LHCN-M2 (cell line): ENCODE measurements at places on chromosomes 5 and 9. TPM values are rescaled to one million over a fixed set of nuclear protein-coding genes. Genes with fewer than 3 reads are reported as not detected.

DNA sequence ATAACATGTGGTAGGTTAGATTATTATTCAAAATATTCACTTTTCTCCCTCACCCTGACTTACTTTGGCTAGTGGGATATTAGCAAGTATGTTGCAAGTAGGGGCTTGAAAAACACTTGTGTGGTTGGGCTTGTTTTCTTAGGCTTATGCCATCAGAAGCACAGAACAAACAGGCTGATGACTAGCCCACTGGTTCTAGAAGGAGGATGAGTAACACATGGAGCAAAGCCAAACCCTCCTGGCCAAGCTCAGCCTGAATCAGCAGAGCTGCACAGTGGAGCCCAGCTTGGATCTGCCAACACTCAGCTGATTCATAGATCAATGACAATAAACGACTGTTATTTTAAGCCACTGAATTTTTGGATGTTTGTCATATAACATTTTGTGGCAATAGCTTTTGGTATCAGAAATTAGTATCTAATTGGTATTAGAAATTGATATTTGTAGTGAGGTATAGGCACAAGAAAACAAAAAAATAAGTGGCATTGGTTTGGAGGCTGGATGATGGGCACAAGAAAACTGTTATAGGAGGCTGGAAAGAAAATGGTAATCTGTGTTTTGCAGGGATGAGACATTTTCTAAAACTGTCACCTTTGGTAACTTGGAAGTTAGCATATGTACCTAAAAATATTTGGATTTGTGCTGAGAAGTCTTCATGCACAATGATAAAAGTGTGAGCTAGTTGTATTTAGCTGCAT, 46.1 kb upstream of the ZBED3 start:
- DNase-seq, result peak; percentile 97

DNA sequence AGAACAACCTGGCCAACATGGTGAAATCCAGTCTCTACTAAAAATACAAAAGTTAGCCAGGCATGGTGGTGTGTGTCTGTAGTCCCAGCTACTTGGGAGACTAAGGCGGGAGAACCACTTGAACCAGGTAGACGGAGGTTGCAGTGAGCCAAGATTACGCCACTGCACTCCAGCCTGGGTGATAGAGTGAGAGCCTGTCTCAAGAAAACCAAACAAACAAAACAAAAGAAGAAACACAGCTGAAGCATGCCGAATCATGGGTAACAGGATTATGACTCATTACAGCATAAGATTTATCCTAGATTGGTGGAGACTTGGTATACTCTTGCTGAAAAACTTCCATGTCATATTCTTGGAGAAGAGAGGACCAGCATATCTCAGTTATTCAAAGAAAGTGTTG, 236.7 kb upstream of the CCNH start:
- peak; percentile 3 for DNase-seq

GRCh38 chr9:137516144-137516917, 33.9 kb downstream of the PNPLA7 start:
- no peak for DNase-seq

DNA sequence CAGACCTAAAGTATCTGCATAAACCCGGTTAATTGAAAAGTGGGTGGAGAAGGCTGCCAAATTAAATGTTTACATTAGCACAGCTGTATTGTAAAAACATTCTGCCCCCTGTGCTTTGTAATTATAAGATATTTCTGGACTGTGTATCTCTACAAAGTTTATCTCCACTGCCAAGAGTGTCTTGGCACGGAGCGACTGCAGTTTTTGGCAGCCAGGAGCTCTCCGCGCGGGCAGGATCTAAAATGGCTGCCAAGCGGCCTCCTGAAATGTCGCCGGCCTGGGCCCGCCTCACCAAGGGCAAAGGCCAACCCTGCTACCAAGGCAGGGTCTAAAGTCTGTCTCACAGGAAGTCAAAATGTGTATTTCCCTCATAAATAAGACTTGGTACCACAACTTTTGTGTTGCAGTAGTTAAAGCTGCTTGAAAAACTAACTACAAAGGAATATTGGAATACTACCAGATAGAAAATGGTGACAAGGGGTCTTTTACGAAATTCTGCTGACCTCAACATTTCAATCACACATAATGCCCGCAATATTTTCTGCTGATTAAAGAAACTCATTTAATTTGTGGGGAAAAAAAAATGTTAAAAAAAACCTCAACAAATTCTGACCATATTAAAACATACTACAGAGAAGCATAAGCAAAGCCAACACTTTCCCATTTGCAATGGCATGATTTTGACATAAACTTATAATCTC, 110.4 kb downstream of the NFIB start:
- no peak for DNase-seq

- no peak for DNase-seq
Observed at GRCh38 chr5:177105691-177106476, 19.2 kb downstream of the FGFR4 start.

DNA sequence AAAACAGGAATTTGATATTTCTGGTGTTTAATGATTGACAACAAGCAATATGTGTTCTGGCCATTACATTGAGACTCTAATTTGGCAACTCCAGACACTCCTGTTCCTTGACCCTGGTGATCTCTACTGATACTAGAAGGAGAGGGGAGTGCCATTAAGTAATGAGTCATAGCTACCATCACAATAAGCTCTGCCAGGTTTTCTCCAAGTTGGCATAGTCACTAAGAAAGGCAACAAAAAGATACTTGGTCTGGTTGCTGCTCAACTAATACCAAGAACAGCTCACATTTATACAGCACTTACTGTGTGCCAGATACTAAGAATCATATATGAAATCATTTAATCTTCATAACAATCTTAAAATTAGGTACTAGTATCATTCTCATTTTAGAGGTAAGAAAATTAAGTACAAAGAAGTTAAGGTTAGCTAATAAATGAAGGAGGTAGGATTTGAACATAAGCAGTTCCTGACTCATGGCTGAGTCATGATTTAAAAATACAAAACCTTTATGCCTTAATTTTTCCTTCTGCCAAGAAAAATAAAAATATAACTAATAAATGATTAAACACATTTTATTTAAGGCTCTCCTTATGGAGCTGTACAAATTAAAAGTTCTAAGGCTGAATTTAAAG, 19.9 kb upstream of the PRXL2C start:
- peak; percentile 87 for DNase-seq

DNA sequence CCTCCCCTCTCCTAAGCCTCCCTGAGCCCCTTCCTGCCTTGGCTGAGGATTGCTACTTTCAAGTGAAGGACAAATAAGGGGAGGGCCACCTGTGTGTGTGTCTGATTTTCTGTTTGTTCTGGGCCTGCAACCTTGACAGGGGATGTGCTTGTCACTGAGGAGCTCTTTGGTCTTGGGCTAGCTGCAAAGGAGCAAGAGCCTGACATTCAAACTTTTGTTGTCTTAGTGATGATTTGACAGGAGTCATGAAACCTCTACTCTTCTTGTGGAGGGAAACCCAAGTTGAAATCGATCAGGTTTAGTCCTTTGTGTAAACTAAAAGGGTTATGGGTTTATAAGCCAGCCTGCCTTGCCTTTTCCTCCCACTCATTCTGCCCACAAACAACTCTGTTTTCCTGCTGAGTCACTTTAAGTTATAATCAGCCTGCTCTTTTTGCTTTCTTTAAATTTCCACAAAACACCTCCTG, 16.9 kb downstream of the CLTA start:
- peak; percentile 48 for DNase-seq

GRCh38 chr5:50582699-50583098, 83.7 kb upstream of the PARP8 start:
- no peak for DNase-seq

GRCh38 chr5:158802941-158803341, 296.8 kb downstream of the EBF1 start:
- DNase-seq, result no peak

GRCh38 chr5:10036136-10036815, 213.4 kb downstream of the ATPSCKMT start:
- DNase-seq, result peak; percentile 6

GRCh38 chr5:180832638-180833068, 28.4 kb downstream of the ZFP62 start:
- no peak for DNase-seq

DNA sequence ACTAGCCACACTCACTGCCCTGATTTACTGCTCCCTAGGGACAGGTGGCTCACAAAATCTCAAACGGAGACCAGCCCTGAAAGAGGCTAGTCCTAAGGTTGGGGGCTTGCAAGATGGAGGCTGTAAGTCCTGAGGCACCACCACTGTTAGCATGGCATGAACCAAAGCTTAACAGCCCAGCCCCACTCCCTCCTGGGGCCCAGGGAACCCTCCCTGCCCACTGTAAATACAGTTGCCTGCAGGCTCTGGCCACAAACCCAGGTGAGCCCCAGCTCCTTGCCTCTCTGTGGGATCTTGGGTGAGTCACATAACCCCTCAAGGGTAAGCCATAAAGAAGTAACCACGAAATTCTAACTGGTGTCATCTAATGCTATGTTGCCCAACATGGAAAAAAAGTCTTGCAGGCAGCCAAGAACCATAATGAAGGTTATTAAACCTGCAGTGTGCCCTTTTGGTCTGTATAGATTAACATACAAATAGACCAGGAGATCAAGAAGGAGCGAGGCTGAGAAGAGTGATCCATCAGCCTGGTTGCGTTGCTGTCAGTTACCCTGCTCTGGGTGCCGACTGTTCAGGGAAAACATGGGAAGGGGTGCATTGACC, 1.7 kb upstream of the POMT1 start:
- peak; percentile 73 for DNase-seq

DNA sequence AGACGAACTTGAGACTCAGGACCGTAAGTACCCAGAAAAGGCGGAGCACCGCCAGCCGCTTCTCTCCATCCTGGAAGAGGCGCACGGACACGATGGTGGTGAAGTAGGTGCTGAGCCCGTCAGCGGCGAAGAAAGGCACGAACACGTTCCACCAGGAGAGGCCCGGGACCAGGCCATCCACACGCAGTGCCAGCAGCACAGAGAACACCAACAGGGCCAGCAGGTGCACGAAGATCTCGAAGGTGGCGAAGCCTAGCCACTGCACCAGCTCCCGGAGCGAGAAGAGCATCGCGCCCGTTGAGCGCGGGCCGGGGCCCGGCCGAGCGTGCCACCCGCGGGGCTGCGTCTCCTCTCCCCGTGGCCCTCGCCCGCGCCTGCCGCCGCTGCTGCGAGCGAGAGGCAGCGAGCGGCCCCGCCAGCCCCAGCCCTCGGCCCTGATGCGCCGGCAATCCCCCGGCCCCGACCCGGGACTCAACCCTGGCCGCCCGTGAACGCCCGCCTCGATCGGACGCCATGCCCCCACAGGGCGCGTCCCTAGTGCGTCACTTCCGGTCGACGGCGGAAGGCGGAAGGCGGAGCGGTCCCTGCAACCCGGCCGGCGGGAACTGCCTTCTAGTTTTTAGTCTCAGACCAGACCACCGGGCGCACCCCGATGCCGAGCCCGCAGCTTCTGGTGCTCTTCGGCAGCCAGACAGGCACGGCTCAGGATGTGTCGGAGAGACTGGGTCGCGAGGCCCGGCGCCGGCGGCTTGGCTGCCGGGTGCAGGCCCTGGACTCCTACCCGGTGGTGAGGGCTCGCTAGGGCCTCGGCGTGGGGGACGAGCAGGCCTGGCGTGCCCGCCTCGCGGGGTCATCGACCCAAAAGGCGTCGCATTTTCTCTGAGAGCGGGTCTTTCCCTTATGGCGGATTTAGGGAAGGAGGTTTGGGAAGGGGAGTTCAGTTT, at the start of the genes NDOR1 and TMEM203:
NDOR1 (plus strand) TSS at position 575 of the 944 bp plus-strand sequence; CDS start at position 653, 78 bp downstream.
TMEM203 (minus strand) TSS at position 523 of the 944 bp plus-strand sequence; CDS start at position 289, 234 bp downstream.
- peak; percentile 82 for DNase-seq

The SVEP1 gene
- 1.0 and 1.3 TPM in 2 replicates for total RNA-seq

The AGXT2 gene
- total RNA-seq, result not detected in 2 replicates

The ARL15 gene
- 8.7 and 11.2 TPM in 2 replicates for total RNA-seq

The SAXO1 gene
- total RNA-seq, result 0.06 TPM in 1 of 2 replicates, not detected in the other

The RNF145 gene
- total RNA-seq, result 43.7 and 44.4 TPM in 2 replicates

The SARDH gene
- total RNA-seq, result 52.5 and 54.8 TPM in 2 replicates

The ANXA6 gene
- 777 and 795 TPM in 2 replicates for total RNA-seq

The KIF12 gene
- total RNA-seq, result not detected in 2 replicates

The ASS1 gene
- 73.1 and 116 TPM in 2 replicates for total RNA-seq
